Cerebellar nuclear complex (tissue), 1 donor: ENCODE measurements at places on chromosomes 12 and 14.

- no peak for DNase-seq
Measured at GRCh38 chr12:109987615-109988014, 8.6 kb downstream of the GIT2 start.

DNA sequence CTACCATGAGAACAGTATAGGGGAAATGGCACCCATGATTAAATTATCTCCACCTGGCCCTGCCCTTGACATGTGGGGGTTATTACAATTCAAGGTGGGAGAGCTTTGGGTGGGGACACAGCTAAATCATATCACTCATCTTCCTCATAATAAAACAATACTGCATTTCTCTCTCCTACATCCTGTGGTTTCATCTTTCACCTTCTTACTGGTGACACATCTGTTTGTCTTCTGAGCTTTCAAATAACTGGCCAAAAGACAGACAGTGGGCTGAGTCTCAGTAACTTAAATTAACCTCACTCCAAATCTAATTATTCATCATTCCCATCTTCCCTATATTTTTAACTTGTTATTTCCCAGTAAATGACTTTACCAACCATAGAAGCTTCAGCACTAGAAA is 729.7 kb upstream of the USP15 start:
- DNase-seq, result no peak

DNA sequence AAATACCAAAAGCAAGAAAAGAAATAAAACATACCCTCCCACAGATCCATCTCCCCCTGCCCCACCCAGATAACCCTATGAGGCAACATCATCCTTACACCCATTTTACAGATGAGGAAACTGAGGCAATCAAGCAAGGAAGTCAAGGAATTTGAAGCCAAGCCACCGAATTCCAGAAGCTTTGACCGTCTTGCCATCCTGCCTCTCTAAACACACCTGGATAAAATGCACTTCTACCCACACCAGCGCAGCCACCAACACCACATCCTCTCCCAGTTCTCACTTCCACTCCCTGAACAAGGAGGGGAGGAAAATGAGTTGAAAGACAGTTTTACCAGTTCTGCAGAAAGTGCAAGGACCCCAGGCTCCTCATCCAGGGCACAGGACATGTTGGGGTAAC is 13.6 kb downstream of the CMKLR1 start:
- DNase-seq, result no peak

DNA sequence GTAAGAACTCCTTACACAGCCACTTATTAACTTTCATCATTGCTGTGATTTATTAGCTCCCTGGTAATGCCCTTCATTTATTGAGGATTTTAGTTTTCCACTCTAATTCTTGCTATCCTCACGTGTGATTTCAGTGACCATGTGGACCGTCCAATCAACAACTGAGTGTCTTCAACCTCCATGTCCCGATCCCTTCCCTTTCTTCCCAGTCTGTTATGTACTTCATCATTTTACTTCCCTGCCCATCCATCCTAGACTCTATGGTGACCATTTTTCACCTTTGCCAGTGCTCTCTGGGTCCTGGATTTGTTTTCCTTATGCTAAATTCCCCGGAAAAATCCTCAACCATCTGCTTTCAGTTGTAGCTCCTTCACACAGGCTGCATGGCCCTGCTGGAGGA is 111.0 kb downstream of the MSRB3 start:
- DNase-seq, result no peak

DNA sequence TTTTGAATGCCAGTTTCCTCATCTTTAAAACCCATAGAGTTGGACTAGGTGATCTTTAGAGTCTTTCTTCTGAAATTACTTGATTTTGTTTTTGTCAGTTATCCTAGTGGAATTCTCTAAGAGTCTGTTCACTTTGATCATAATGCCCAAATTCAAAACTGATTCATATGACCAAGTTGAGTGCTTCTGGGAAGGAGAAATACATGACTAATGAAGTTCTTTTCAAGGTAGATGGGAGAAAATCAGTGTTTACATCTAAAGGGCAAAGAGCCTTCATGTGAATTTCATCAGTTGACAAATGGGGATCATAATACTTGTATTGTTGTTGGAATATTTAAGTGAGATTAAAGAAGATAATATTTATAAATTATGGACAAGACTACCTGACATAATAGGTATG is 53.2 kb downstream of the ERC1 start:
- DNase-seq, result no peak

DNA sequence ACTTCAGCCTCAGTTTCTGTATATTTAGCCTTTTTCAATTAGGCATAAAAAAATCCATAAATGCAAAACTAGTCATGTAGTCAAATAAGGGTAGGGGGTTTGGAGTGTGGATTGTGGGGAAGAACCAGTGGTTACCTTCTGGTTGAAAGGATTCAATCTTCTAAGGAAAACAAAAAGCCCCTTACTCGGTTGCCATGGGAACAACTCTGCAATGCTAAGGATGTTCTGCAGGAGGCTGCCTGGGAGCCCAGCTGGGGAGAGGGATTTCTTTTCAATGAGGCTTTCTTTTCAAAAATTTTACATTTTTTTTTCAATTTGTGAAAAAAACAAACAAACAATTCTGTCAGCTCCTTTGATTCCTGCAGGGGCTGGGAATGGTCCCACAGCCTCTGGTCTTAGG is 67.2 kb downstream of the SLC8A3 start:
- DNase-seq, result no peak

DNA sequence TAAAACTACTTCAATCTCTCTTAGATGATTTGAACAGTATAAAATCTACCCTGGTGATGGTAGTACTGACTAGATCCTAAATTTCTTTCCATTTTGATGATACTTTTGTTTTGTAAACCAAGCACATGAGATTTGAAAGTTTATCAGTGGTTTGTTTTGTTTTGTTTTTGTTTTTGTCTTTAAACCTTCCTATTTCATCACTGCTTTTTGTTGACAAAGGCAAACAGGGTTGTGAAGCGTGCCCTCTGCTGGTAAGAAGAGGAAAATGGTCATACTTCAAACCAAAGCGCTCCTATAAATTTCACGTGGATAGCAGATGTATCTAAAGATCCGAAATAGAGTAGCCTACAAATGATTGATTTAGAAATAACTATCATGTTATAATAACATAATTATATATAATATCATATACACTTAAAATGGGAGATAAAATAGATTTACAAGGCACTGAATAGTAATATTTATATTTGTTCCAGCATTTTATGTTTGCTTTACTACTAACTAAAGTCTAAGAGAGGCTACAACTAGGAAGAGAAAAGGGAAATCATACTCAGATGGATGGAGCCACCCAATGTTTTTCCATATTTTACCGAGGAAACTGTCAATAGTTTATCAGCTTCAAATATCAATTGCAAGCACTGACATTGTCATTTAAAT is 254.0 kb upstream of the USP15 start:
- no peak for DNase-seq

DNA sequence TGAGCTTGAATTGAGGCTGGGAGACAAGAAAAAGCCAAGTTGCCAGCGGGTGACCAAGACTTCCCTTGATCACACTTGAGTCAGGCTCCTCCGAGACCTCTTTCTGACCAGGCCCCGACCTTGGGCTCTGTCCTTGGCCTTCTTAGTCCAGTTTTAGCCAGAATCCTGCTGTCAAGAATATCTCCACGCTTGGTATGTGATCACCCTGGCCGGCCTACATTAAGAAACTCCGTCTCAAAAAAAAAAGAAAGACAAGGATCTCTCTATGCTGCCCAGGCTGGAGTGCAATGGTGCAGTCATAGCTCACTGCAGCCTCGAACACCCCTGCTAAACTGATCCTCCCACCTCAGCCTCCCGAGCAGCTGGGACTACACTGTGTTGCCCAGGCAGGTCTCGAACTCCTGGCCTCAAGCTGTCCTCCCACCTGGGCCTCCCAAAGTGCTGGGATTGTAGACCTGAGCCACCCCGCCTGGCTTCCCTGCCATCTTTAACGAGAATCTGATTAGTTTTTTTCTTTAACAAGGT is 1.0 kb upstream of the ITPK1 start:
- no peak for DNase-seq

- no peak for DNase-seq
Measured at GRCh38 chr14:51479584-51480325, 172.0 kb upstream of the FRMD6 start.

GRCh38 chr12:59076622-59077021 is 156.3 kb upstream of the LRIG3 start:
- DNase-seq, result no peak

- DNase-seq, result no peak
Measured at GRCh38 chr14:54253195-54253947, 143.4 kb upstream of the CDKN3 start.

DNA sequence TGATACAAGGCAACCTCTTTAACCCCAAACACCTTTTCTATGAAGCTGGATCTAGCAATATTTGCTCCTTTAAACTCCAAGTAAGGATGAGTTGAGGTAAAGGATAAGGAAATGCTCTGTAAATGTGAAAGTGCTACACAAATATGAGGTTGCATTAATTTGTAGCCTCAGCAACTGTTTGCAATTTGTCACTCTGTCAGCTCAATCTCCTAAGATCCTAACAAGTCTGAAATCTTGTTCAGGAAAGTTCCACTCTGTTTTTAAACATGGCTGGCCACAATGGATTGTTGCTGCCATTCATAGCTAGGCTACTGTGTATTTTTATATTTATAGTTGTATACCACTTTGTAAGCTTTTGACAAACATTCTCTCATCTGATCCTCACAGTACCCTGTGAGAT is 51.3 kb downstream of the SCN8A start:
- DNase-seq, result no peak

- no peak for DNase-seq
Measured at GRCh38 chr12:104756901-104757300, 201.2 kb downstream of the SLC41A2 start.

DNA sequence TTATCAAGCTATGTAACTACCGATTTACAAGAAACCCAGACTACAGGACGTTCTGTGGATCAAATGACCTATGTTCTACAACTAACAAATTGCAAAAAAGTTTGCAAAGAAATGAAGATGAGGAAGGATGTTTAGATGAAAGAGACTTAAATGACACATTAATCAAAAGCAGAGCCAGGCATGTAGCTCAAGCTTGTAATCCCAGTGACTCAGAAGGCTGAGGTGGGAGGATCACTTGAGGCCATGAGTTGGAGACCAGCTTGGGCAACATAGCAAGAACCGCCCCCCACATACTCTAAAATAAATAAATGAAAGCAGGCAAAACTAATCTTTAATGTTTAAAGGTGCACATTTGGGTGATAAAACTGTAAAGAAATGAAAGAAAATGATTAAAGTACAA is 331.9 kb downstream of the BTG1 start:
- DNase-seq, result no peak

DNA sequence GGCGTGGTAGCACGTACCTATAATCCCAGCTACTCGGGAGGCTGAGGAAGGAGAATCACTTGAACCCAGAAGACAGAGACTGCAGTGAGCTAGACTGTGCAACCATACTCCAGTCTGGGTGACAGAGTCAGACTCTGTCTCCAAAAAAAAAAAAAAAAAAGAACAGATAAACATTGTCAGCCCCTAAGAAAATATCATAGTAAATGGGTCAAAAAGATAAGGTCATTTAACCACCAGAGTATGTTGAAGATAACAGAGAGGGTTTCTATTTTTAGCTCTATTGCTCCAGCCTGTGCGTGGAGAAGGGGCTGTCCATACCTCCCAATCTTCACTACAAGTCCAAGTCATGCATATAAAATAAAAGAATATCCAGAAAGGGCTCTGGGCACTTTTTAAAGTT is 15.4 kb downstream of the LGMN start:
- no peak for DNase-seq

DNA sequence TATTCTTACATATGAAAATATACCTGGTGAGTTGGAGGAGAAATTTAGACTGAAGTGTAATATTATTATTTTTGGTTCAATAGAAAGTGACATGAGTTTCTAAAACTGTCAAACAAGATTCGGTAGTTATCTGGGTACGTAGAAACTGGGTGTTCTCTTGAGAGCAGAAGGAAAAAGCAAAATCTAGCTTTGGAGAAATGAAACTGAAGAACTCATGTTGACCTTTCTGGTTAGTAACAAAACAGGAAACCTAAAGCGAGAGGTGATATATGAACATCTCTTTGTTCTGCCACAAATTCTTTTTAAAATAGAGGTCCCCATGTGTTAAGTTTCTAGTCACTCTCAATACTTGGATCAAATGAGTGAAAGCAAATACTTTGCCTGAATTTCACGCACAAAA is 401.7 kb downstream of the TRHDE start:
- no peak for DNase-seq

DNA sequence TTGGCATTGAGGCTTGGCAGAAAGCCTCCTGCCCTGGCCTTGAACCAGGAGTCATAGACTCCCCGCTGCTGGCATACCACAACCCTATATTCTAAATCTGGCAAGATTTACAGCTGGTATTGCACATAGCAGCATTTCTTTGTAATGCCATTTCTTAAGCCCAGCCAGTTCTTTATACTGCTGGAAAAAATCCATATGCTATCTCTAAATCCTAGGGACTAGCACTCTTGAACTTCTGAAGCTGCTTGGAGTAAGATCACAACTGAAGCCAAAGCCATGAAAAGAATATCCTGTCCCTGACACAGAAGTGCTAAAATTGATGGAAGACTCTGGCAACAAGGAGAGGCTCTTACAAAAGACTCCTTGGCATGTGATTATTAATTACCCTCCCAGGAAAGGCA is 89.3 kb downstream of the KCNC2 start:
- DNase-seq, result no peak

- DNase-seq, result no peak
Measured at GRCh38 chr12:26204612-26205289, 9.4 kb downstream of the SSPN start.

GRCh38 chr12:4621511-4621910 is 27.3 kb downstream of the AKAP3 start:
- DNase-seq, result no peak

DNA sequence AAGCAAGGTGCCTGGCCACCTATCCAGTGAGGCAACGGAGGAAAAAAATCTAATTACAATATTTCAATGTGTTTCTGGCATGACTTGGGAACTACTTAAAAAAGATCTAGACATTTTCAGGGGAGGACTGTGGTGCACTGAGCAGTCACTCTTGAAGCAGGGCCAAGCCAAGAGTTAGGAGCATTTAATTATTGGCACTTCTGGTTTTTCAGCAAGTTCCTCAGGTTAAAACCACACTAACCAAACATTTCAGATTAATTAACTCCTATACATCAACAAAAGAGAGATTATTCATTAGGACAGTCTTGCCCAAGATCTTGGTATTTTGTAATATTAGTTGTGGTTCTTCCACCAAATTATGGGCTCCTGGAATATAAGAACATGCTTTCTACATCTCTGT is 25.6 kb downstream of the PRKAB1 start:
- DNase-seq, result no peak

- no peak for DNase-seq
Measured at GRCh38 chr12:104480826-104481440, 24.2 kb downstream of the CHST11 start.

GRCh38 chr12:8913702-8914032 is 642 bp upstream of the PHC1 start:
- DNase-seq, result no peak
